Stimulated activated naive B cell treated with anti-CD40 and anti-IgM and Interleukin-4, amounts not matched to agents 10 μg/mL and 1 μg/mL and 100 μg/mL, for 72 hours (primary cell): ENCODE measurements at places on chromosomes 11 and 22.

DNA sequence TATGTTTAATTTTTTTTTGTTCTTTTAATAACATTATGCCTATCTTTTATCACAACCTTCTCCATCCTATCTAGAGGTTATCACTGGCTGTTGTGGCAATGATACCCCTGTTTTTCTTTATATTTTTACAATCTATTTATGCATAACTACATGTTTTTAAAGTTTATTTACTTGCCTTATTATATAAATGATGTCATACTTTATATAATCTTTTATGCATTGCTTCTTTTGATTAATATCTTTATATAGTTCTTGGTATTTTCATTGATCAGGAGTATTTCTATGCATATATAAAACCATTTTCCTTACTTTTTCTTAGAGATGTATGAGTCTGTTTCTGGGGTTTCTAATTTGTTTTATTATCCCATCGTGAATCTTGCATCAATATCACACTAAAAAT, 719.8 kb upstream of the RAG2 start:
- no peak for DNase-seq

- DNase-seq, result peak; percentile 43
Observed at GRCh38 chr22:26330971-26331625, 98.0 kb upstream of the ASPHD2 start.

DNA sequence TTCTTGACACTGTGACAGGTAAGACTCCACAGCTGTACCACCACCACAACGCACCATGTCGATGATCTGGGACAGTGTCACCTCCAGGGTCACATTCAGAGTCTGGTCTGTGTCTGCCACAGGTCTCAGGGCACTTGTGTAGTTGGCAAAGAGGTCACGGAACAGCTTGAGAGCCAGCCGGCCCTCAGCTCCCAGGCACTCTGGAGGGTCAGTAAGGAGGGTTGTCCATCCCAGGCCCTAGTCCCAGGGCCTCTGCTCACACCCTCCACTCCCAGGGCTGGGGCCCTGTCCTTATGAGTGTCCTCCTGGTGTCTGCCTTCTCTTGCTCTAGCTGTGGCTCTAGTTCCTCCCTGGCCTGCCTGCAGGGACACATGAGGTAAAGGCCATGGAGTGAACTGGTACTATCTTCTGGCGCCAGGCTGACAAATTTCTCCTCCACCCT, 1.4 kb downstream of the CHRNA10 start:
- no peak for DNase-seq

GRCh38 chr22:28139961-28140360, 220.9 kb upstream of the PITPNB start:
- no peak for DNase-seq

- DNase-seq, result no peak
Observed at GRCh38 chr11:117479372-117479771, 151.7 kb downstream of the CEP164 start.
